ENCODE measurements at places on chromosomes 7 and 10.

DNA sequence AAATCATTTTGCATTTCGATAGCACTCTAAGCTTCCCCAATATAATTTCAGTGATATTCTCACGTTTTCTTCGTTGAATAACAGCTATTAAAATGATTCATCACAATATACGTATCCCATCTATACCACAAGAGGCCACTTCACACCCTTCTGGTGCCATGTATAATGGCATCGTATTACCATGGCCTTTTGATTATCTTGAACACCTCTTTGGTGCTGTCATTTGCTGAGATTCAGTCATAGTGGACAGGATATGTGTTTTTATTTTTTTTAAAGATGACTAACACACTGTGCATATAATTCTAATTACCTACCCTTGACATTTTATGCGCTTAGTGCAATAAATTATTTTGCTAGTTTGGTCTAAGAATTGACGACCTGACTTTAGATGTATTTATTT, 6.7 kb upstream of the INSYN2A start:
- DNase-seq = no peak

GRCh38 chr10:91307489-91307888, 87.0 kb downstream of the PCGF5 start:
- DNase-seq = no peak

GRCh38 chr10:70549962-70550458, 52.5 kb downstream of the PRF1 start:
- DNase-seq = peak; percentile 48

DNA sequence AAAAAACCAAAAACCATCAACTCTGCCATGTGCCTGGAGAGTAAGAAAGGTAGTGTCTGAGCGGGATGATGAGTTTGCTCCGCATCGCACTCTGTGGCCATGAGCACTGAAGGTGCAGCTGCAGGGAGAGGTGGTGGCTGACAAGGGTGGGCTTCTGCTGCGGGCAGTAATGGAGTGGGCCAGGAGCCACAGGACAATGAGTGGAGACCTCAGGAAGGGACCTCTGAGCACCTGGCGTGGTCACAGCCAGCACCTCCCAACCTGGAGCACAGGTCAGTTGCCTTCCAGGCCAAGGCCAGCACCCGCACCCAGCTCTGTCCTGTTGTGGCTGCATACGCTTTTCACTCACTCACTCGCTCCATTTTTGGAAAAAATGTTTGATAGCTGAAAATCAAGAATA, 115.5 kb downstream of the ANKRD61 start:
- no peak for DNase-seq

DNA sequence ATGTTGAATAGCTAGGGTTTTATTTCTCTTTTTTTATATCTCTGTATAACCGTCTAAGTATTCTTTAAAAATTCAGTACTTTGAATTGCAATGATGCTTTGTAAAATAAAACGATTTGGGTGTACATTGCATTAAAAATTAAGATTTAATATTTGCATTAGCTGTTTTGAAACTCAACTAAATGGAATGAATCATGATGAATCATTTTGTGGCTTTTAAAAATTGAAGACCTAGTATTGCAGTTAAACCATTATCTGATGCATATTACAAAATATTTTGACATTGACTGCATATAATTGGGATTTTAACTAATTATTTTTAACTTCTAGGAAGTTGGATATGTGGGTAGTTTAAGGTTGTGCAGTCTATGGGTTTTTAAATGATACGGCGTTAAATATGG, 314.0 kb downstream of the CDK14 start:
- DNase-seq = no peak

- no peak for DNase-seq
Observed at GRCh38 chr10:19920075-19920726, 104.0 kb downstream of the PLXDC2 start.

DNA sequence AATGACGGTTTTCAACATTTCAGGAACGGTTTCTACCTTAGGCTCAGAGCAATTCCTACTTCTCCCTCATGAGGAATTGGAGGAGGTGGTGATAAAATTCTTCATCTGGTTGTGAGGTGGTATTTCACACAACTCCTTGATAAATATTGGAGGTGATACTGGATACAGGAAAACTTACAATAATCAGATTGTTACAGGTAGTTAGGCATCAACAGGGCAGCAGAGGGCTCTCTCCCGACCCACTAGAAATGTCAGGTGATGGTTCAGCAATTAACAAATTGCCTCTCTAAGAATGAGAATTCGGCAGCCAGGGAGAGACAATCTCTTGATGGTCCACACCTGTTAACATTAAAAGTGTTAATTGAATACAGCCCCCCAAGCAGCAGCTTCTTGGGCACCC, 22.6 kb downstream of the ZNF786 start:
- peak; percentile 7 for DNase-seq

- DNase-seq = no peak
Observed at GRCh38 chr7:91375378-91375777, 111.1 kb downstream of the FZD1 start.

DNA sequence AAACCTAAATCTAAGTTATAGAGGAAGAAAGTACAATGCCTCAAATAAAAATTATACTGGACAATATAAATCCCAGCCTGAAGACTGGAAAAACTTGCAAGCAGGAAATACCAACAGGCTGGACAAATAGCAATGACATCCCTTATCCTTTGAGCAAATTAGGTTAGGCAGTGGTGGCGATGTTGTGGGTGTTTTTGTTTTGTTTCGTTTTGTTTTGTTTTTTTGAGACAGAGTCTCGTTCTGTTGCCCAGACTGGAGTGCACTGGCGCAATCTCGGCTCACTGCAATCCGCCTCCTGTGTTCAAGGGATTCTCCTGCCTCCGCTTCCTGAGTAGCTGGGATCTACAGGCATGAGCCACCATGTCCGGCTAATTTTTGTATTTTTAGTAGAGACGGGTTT, 57.3 kb upstream of the TES start:
- no peak for DNase-seq

- no peak for DNase-seq
Observed at GRCh38 chr7:2084781-2085505, 147.8 kb downstream of the MAD1L1 start.

GRCh38 chr7:134527979-134528371, 608 bp downstream of the AKR1B10 start:
- DNase-seq = no peak

GRCh38 chr7:99363286-99363685, 11.2 kb upstream of the ARPC1B start:
- no peak for DNase-seq

GRCh38 chr10:73956476-73957359, 41.2 kb upstream of the VCL start:
- peak; percentile 84 for DNase-seq

GRCh38 chr7:39408906-39409305, 157.3 kb upstream of the YAE1 start:
- DNase-seq = no peak

GRCh38 chr10:34758447-34758996, 56.6 kb downstream of the PARD3 start:
- peak; percentile 97 for DNase-seq

DNA sequence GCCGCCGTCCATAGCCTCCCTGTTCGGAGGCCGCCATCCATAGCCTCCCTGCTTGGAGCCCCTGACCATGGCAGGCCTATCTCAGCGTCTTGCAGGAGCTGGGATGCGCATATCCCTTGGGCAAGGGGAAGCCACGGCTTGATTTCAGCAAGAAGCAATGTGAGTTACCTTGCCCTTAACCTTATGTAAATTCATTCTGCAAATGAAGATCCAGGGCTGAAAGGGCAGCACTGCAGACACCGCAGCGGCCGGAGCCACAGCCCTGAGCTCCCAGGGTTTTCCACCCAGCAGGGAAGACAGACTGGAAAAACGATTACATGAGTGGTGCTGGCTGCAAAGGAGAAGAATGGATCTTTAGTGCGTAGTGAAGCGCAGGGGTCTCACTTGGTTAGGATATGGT, 95.8 kb downstream of the SEC61G start:
- DNase-seq = no peak

DNA sequence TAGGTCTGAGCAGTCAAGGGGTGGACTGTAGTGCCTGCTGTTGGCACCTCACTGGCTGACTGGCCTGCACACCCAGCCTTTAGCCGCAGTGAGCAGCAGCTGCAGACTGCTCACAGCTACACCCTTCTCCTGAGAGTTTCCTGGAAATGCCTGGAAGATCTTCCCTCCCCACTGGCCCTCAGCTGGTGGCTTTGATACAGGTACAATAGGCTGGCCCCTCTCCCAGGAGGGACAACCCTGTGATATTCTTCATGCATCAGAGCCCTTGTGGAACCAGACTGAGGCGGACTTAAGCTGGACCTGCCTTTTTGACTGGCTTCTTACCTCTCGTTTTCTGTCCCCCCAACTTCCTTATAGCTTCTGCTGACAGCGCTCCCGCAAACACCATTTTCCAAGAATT, 6.4 kb downstream of the GCK start:
- no peak for DNase-seq

GRCh38 chr10:75009426-75009825, 102.0 kb upstream of the SAMD8 start:
- no peak for DNase-seq

DNA sequence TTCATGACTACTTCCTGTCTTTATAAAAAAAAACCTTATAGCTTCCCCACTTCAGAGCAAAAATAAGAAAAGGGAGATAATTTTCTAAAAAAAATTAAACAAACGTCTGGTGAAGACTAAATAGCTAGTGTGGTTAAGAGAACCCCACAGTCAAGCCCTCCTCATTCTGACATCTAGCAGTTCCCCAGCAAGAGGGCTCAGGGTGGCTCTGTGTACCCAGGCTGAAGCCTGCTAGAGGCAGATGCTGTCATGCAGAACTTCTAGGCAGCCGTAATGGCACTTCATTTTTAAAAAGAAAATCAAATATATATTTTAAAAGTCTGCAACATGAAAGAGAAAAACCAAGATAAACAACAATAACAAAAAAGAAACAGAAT, 223.1 kb upstream of the KLF14 start:
- DNase-seq = no peak

DNA sequence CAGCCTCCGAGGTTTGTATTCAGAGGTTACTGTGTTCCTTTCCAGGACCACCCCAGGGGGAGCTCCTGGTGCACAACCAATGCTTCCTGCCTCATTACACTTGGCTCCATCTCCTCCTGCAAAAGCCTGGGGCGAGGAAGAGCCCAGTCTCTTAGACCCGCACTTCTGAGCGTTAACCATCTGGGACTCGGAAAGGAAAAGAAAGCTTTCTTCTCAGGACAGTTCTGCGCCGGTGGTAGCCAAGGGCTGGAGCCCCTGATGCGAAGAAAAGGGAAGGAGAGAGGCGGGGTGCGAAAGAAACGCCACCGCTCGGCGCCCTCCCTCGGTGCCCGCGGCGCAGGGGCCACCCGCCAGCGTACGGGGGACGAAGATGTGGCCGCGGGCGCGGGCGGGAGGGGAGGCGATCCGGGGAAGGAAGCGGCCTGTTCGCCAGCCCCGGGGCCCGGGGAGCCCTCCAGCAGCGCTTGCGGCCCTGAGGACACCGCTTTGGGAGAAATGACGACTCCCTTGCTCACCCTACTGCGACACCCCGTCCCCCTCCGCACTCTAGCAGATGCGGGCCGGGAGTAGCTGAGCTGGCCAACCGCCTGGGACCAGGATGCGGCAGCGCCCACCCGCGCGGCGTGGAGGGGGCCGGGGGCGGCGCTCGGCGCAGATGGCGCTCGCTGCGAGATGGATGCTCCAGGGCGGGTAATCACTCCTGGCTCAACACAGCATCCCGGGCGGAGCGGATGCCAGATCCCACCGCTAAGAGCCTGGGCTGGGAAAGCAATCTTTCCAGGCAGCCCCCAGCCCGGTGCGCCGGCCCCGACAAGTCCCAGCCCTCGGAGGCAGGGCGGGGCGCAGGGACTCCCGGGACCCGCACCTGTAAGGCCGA, 1.3 kb downstream of the NRCAM start:
- DNase-seq = peak; percentile 58

- no peak for DNase-seq
Observed at GRCh38 chr7:128150223-128150865, 90.7 kb upstream of the LEP start.

GRCh38 chr7:5769571-5769970, 11.9 kb downstream of the RNF216 start:
- DNase-seq = no peak

DNA sequence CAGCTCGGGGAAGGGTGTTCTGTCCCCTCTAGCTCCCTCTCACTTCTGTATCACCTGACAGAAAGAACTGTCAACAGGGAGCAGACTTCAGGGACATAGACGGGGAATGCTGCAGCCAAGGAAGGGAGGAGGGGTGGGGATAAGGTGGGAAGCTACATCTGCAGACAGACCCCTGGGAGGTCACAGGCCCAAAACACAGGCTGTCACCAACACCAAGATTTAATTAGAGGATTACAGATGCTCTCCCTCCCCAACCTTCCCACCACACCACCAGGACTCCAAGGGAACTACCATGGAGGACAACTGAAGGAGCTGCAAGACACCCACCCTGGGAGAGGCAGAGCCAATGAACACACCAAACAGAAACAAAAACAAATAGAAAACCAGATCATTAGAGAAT, 425.2 kb upstream of the VSTM2A start:
- no peak for DNase-seq

DNA sequence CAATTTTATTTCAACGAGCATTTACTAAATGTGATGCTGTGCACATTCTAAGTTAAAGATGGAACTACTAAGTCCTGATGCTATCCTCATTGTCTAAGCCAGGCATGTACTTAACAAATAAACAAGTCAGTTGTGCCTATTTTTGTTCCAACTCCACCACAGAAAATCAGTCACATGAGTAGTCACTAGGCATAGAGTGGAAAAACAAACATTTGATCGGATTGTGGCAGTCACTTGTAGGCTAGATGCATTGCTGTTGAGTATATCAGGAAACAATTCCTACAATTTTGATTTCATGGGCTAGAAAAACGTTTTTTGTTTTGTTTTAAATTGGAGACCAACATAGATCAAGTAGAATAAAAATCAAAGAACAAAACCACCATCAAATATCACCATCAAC, 177.6 kb upstream of the SLC25A13 start:
- no peak for DNase-seq

GRCh38 chr10:119090026-119090795, 9.6 kb upstream of the EIF3A start:
- no peak for DNase-seq

GRCh38 chr7:137942484-137943115, 59.3 kb downstream of the CREB3L2 start:
- DNase-seq = no peak

Measured in Caki2 (cell line).